ENCODE measurements at places on chromosomes 1 and 21.

GRCh38 chr1:194133152-194133551 lies 946.7 kb upstream of the B3GALT2 start:
- DNase-seq: no peak

DNA sequence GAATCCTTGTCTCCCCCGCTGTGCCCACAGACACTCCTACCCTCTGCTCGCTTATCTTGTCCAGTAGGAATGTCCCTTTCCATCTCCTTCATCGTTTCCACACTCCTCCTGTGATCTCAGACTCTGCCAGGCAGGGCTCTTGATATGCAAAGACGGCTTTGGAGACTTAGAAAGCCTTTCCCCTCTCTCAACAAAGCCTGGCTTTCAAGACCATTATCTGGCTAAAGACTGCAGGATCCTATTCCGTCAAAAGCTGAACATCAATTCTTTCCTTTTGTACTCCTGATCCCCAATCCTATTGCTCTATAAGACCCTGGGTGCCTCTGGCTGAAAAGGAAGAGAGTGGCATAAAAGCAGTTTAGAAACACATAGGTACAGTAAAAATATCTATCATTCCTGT lies 63.9 kb downstream of the SDC3 start:
- DNase-seq: no peak

- DNase-seq: peak; percentile 71
Measured at GRCh38 chr1:8671306-8671917, 146.0 kb downstream of the RERE start.

DNA sequence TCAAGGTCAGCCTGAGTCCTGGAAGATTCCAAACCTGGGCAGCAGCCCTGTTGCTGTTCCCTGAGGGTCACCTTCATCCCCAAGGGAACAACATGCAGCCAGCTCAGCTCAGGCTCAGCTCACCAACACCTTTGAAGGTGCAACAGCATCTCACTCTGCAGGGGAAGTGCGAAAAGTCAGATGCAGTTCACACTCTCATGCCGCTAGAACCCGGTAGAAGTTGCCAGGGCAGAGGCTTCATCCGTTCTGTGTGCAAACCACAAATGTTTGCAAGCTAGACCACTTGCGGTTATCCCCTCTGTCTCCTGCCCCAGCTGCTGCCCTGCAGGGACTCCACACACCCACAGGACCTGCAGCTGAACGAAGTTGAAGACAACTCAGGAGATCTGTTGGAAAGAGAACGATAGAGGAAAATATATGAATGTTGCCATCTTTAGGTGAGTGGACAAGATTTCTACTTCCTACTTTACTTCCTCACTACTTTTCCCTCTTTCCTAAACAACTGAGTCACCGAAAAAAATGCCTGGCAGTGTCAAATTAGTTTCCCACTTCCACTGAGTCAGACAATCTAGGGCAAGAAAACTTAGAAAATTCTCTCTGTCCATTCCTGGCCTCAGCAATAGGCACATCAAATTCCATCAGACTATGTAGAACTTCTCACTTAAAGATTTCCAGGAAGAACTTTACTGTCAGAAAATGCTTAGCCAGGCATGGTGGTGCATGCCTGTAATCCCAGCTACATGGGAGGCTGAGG lies 1.8 kb upstream of the FCRL6 start:
- no peak for DNase-seq

GRCh38 chr1:182507685-182508084 lies 57.7 kb downstream of the RGSL1 start:
- no peak for DNase-seq

GRCh38 chr21:34596561-34597271 lies 18.2 kb downstream of the RCAN1 start:
- DNase-seq: no peak

GRCh38 chr1:185896863-185897262 lies 162.7 kb downstream of the HMCN1 start:
- no peak for DNase-seq

DNA sequence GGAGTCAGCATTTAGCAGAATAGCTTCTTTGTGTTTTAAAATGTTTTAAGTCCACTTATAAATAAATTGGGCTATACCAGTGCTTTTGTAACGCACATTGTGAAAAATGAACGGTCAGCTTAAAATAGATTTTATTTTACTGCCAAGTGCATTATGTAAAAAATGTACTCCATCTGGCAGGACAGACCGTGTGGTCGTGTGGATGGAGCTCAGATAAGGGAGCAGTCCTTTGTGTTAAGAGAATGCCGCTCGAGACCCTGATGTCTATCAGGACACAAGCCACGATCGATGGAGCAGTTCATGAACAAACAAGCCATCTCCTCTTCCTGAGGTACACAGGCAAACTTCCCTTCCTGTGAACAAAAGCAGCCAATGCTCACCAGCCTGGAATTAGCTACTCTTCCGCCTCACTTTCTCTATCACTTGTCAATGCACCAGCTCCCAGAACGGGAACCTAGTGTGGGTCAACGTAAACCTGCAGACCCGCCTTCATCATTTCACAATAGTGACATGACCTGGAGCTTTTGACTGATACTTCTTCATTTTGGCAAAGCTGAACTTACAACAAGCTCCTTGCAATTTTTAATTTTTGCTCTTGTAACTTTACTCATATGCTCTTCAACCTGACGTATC lies 243.5 kb downstream of the TGFB2 start:
- DNase-seq: no peak

DNA sequence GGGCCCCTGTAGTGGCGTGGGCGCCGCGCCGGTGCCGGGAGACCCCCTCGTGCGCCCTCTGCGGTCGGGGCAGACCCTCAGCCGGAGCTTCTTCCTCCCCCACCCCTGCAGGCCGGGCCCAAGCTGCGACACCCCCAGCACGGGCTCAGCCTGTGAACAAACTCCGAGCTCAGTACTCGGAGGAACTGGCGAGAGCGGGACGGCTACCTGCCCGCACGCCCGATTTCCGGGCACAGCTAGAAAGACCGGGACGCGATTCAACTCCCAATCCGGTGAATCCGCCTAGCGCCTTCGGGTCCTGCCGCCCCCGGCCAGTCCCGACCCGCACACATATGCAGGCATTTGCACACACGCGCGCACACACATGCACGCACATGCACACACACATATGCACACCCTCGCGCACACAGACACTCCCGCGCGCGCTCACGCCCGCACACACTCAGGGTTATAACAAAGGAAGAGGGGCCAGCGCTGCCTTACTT lies 580 bp upstream of the BLACAT1 start:
- DNase-seq: no peak

DNA sequence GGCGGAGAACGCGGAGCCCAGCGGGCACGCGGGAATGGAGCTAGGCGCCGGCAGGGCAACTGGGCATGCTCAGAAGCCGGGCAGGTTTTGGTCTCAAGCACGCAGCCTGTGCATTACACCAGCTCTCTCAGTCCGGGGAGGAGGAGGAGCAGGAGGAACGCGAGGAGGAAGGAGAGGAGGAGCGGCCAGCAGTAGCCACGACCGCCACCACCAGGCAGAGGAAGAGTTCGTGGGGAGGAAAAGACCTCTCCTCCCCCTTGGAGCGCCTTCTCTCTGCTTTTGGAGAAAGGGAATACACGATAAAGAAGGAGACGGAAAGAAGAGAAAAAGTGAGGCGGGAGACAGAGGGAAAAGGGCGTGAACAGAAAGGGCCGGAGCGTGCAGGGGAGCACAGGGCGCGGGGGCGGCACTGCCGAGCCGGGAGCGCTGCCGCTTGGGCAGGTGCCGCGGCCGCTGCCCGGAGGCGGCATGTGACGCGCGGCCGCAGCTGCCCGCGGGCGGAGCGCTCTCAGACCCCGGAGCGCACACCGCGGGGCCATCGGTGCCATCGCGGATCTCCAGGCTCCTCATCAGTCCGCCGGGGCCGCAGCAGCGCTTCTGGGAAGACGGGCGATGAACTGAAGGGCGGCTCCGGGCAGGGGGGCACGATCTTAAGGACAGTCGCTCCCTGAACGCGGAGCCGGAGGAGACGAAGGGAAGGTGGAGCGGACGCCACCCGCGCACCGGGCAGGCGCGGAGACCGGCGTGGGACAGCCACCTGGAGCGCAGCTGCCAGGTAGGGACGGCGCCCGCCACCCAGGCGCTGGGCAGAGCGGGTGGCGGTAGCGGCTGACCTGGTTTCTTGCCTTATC lies at the start of gene CHRM3:
TSS of gene CHRM3 (plus strand) at position 116 of the 851 bp plus-strand sequence. CDS start 520,884 bp downstream, outside the sequence.
- peak; percentile 32 for DNase-seq

DNA sequence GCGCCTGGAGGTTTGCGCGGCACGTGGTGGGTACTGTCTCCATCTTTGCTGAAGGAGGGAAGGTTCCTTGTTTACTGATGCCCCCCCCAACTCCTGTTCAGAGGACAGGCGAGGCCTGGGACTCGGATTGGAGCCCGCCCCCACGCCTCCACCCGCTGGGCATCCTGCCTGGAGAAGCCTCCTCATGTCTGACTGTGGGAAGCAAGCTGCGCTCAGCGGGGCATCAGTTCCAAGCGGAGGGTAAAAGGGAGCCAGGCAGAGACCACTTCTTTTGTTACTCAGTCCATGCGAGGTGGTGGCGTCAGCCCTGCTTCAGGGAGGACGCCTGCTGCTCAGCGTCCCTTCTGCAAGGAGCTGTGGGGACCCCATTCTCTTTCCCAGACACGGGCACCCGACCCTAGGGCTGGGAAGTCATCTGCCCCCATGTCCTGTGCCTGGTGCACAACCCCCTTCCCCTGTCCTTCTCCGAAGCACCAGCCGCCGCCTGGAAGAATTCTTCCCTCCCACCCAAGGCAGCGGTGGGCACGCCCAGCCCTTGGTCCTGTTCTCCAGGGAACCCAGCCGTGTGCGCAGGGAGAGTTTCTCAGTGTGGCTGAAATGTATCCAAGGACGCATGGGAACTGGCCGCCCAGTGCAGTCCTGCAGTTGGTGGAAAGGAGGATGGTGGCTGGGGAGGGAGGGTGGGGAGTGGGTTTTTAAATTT lies 414.0 kb downstream of the CAMTA1 start:
- DNase-seq: no peak

GRCh38 chr1:56255516-56256152 lies 323.7 kb downstream of the PLPP3 start:
- DNase-seq: peak; percentile 72

DNA sequence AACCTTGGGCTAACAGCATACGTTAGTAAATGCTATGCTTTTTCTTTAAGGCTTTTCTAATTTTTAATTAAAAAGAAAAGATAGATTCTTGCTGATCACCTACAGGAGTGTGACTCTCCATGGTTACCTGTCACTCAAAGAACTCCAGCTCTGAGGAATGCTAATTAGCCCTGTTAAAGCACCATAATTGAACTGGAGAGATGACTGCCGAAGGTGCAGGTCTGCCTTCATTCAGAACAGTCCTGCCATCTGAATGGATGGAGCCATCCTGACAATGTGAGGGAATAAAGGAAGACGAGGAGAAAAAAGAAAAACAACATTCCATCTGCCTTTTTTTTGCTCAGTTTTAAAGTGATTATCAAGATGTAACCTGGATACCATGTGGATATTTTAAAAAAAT lies 94.6 kb downstream of the ATP6V1G3 start:
- DNase-seq: no peak

- no peak for DNase-seq
Measured at GRCh38 chr21:43340491-43341377, 86.2 kb downstream of the SIK1 start.

GRCh38 chr1:116738673-116739370 lies 15.4 kb upstream of the CD2 start:
- DNase-seq: no peak

DNA sequence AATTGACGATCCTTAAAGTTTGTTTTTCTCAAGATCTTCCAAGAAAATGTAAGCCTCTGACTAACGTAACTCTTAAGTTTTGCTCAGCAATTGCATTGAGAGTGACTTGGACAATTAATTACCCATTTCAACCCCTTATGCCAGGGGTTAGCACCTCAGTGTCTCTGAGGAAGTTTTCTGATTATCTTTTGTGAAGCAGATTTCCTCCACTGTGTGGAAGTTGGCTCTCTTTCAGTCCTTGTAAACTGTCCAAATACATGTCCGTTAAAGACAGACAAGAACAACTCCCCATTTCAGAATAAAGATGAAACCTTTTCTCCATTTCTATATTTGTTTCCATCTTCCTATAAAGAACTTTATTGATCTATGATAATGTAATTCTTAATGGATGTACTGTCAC lies 296.4 kb upstream of the FMN2 start:
- no peak for DNase-seq

DNA sequence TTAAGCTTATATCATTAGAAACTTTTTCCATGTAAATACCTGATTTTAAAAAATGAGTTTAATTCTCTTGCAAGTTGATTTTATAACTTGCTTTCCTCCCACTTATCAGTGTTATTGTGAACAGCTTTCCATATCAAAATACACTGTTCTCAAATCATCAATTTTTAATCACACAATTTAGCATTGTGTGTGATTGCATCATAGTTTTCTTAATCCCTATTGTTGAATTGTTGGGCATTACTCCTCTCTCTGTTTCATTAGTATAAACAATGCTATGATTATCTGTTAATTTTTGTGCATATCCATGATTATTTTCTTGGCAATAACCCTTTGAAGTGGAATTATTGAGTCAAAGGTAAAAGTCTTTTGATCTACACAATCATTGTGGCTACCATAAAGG lies 48.7 kb downstream of the ROR1 start:
- no peak for DNase-seq

GRCh38 chr1:233331676-233332519 lies 4.4 kb downstream of the MAP3K21 start:
- no peak for DNase-seq

DNA sequence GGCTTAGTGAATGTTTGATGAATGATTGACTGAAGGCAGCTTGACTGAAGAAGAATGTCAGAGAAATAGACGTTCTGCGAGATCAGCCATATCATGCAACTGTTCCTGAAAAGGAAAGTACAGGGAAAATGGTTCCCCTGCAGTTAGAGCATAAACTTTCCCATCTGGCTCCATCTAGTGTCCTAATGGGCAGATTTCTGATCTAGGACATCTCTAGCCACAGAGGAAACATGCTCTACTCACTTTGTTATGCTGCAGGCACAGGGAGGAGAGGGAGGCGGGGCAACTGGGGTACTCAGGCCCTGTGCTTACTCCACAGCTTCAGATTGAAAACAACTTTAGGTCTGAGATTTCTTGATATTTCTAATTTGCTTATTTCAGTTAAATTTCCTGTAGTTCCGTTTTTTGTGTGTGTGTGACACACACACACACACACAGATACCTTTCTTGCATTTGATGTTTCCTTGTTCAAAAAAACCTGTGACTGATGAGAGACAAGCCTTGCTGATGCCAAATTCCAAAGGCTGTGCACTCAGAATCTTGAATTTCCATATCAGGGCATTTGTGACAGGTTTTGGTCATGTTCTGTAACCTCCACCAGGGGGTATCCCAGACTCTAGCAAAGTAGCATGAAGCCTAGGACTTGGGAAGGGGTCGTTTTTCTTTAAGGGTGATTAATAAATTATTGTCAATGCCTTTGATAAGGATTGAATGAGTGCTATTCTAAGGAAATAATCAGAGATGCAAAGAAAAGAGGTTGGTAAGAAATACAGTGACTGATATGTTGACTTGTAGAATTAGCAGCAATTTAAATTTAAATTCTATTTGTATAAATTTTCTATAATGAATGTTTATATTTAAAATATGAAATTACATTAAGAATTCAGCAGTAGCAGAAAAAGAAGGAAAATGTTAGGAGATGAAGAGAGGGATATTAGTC lies 139.7 kb upstream of the BEND5 start:
- DNase-seq: no peak

GRCh38 chr1:171909711-171910110 lies 68.4 kb downstream of the DNM3 start:
- no peak for DNase-seq

GRCh38 chr1:112938210-112938609 lies 17.8 kb downstream of the SLC16A1 start:
- DNase-seq: no peak

Measured in inflammatory macrophage (primary cell).